ENCODE measurements at places on chromosomes 2 and 18.

DNA sequence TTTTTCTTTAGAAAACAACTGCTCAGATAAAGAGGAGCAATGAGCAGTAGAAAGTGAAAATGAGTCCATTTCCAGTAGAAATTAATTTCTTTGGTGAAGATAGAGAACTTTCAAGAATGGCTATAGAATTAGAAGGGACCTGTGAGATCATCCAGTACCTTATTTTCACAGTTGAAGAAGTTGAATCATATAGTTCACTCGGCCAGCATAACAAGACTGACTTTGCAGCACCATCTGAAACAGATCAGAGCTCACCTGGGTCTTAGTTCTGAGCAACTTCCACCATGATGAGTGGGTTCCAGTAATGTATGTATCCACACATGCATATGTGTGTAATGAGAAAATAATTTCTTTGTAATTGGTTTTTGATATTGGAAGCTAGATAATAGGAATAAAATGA lies 58.6 kb downstream of the CERS6 start:
- DNase-seq: no peak

- DNase-seq: no peak
Observed at GRCh38 chr2:47058003-47058931, 96.8 kb downstream of the STPG4 start.

- DNase-seq: peak; percentile 63
Observed at GRCh38 chr18:28112056-28112470, 64.9 kb downstream of the CDH2 start.

DNA sequence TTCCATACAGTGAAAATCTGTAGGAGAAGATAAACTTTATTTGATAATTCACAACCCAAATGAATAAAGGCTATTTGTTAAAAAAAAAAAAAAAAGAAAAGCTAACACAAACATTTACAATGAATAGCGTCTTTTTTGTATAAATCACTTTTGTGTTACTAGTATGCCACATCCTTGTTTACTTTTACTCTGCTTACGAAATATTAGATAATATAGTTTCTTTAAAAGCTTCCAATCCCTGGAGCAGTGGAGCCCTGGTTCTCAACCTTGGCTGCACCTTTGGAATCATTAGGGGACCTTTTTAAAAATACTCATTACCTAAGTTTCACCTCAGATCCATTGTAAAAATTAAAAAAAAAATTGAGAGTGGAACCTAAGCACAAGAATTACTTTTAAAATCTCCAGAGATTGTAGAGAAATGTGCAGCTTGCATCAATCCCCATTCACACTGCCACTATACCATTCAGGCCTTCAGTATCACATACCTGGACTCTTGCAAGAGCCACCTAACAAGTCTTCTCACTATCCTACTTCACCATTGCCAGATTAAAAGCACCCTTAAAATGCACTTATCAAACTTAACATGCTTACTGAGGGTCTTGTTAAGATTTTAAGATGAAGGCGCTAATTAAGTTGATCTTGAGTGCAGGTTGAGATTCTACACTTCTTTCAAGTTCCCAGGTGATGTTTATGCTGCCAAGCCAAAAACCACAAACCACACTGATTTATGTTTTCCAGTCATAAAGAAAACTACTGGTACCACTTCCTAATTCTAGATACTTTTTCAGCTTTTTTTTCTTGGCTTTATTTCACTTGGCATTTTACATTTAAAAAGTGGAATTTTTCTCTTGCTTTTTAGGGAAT lies 59.7 kb upstream of the ZC3H15 start:
- DNase-seq: no peak

GRCh38 chr2:204039298-204039838 lies 102.8 kb downstream of the ICOS start:
- DNase-seq: no peak

DNA sequence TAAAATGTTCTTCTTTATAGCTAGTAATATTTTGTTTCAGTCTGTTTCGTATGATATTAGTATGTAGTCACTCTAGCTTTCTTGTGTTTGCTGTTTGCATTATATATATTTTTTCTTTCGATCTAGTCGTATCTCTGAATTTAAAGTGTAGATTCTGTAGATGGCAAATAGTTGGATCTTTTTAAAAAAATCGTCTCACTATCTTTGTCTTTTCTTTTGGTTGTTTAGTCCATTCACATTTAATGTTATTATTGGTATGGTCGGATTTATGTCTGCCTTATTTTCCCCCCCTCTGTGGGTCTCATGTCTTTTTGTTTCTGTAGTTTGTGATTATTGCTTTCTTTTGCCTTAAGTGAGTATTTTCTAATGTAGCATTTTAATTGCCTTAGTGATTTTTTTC lies 84.3 kb downstream of the AGPS start:
- no peak for DNase-seq

DNA sequence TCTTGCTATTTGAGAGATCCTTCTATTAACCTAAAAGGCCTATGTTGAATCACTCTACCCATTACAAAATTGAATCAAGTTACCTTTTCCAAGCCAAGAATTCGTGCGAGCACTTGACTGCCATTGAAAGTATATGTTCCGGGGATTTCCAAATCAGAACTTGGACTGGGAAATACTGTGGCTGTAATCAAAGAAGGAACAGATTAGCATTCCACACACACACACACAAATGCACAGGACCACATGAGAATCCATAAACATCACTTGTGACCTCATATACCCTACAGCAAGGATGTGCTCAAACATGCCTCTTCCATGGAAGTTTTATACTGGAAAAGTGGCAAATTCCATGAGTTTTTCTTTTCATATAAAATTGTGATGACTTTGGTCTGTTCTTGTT lies 86.0 kb downstream of the ABCA12 start:
- DNase-seq: no peak

- no peak for DNase-seq
Observed at GRCh38 chr2:7030810-7031209, 113.6 kb downstream of the RNF144A start.

GRCh38 chr2:144162652-144163051 lies 357.3 kb downstream of the ZEB2 start:
- no peak for DNase-seq

GRCh38 chr2:118016911-118017310 lies 3.0 kb upstream of the CCDC93 start:
- no peak for DNase-seq

GRCh38 chr2:151672277-151672676 lies 62.0 kb downstream of the NEB start:
- DNase-seq: no peak

- no peak for DNase-seq
Observed at GRCh38 chr2:4576075-4576474, 872.7 kb downstream of the DCDC2C start.

DNA sequence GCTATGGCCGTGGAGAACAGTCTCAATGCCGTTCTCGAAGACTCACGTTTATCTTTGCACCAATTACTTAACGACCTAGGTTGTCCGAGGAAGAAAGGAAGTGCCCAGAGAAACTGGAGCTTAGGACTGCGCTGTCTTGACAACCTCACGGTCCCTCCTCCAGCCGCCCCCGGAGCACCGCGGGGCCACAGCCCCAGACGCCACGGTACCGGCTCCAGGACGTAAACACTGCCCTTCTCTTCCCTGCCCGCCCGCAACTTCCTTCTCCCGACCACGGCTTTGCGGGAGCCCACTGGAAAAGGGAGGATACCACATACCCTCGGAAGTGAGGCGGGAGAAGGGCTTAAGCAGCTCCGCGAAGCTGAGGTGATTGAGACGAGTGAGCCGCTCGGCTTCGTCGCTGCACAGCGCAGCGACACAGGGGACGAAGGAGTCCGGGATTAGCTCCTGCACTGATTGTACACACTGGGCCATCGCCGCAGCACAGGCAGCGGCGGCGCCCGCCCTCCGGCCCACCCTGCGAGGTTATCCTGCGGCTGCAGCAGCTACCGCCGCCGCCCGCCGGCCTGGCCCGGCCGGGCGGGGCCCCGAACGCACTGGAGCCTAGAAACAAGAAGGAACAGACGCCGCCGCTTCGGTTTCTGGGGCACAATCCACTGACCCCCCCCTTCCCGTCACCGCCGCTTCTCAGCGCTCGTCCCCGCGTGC lies 483 bp downstream of the TRAPPC8 start:
- DNase-seq: peak; percentile 73

DNA sequence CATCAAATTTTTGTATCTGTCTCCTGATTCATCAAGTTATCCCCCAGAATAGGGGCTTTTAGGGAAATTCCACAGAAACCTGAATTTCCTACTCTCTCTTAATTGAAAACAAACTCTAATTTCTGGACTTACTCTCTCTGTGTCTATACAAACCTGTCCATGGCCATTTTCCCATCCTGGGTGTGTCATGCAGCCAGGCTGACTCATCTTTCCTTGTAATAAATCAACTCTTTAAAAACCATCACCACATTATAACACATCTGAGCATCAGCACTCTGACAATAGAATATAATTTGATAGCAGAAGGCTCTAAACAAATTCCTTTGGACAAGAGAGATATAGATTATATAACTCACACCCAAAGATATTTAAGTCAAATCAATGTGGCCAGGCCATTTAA lies 610.2 kb downstream of the DCC start:
- DNase-seq: no peak

DNA sequence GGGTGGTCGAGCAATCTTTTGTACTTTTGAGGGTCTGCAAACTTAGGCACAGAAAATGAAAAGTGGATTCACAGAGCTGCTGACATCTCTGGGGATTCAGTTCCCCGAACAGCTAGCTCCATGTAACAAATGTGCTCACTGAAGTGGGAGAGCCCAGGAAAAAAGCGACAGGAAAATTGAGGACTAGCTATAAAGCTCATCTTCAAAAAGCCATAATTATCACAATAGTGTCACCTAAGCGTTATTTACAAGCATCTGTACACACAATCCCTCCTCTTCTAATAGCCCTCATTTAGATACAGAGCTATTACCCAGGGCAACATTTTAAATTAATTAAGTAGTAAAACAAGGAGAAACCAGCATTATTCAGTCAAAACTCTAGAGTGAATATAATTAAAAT lies 36.1 kb downstream of the RNF152 start:
- DNase-seq: no peak

Data from endothelial cell of umbilical vein (primary cell).